Activated naive CD8-positive, alpha-beta T cell treated with anti-CD3 and anti-CD28 coated beads, Interleukin-2, amount 50 U/mL, for 16 hours (primary cell): ENCODE measurements at places on chromosomes 4 and X.

- no peak for DNase-seq
Measured at GRCh38 chr4:110624398-110624780, 1.5 kb upstream of the PITX2 start.

- DNase-seq = no peak
Measured at GRCh38 chr4:82661181-82661992, 99.6 kb upstream of the TMEM150C start.

DNA sequence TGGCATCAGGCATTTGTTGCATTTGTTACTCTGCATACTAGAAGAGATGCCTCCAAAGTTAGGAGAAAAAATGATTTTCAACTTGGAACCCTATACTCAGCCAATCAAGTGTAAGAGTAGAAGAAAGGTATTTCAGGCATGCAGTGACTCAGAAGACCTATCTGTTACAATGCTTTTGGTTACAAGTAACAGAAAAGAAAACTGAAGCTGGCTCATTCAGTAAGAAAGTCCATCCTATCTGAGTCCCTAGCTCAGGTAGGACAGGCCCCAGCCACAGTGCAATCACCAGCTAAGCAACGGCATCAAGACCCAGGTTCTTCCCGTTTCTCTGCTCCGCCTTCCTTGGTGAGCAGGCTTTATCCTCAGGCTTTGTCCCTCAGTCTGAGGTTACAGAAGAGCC, 23.3 kb downstream of the MECP2 start:
- DNase-seq = no peak

DNA sequence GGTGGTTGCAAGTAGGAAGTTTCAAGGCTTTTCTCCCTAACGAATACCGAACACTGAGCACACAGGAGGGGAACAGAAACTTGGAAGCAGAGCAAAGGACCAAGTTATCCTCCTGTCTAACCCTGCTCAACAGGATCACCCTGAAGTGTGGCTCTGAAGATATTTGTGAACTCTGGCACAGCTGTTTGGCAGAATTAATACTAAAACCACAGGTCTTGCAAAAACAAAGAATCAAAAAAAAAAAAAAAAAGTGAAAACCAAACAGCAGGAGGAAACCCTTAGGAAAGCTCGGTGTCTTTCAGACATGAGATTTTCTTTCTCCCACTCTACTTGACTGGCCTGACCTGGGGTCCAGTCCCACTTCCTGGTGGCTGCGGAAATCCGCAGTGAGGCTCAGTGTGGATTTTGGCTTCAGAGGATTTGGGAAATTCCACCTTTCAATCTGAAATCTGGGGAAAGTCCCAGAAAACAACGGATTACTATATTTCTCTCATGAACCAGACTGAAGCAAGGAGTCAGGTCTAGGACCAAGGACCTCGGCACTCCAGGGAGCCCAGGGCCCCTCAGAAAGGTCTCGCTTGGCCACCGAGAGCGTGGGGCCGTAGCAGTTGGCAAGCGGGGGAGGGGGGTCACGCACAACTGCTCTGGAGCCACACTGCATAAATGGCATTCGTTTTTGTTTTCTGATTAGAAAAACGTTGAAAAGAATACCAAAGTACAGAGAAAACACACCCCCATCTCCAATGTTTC, 867 bp downstream of the TIFA start:
- no peak for DNase-seq

DNA sequence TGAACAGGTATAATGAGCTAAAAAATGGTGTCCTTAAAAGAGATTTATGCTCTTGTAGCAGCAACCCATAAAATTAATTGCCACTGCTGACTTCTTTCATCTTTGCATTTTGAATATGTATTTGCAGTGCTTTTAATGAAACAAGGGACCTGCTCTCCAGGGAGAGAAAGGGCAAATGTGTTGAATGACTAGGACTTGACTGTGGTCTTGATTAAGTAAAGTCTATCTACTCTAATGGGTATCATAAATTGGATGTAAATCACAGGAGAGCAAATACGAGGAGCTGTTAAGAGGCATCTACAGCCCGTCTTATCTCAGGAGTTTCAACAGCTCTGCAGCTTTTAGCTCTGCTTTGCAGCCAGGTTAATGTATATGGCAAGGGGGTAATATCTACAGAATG, 216.4 kb downstream of the PALLD start:
- DNase-seq = no peak

GRCh38 chr4:57110640-57111511, 691 bp upstream of the IGFBP7 start:
- no peak for DNase-seq

GRCh38 chr4:19992471-19993093, 259.1 kb upstream of the SLIT2 start:
- no peak for DNase-seq

- no peak for DNase-seq
Measured at GRCh38 chrX:45006002-45006800, 133.2 kb downstream of the KDM6A start.

- no peak for DNase-seq
Measured at GRCh38 chr4:142547974-142548373, 298.1 kb downstream of the INPP4B start.

GRCh38 chr4:112513971-112514646, 1.9 kb downstream of the NEUROG2 start:
- no peak for DNase-seq

DNA sequence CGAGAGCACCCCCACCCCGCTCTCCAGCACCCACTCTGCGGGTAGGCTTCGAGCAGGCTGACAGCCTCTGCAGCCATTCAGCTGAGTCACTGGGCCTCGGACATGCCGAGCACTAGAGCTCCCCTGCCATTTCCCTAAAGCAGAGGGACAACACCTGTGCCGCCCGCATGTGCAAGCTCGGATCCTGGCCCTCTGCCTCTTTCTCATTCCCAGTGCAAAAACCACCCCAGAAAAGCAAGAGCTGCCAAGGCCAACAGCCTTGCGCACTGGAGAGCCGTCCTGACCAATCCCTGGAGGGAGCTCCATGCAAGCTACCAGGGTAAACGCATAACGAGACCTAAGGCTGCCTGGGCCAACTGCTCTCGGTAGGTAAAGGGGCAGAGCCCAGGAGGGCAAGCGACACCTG, 5.3 kb downstream of the HCFC1 start:
- DNase-seq = no peak

DNA sequence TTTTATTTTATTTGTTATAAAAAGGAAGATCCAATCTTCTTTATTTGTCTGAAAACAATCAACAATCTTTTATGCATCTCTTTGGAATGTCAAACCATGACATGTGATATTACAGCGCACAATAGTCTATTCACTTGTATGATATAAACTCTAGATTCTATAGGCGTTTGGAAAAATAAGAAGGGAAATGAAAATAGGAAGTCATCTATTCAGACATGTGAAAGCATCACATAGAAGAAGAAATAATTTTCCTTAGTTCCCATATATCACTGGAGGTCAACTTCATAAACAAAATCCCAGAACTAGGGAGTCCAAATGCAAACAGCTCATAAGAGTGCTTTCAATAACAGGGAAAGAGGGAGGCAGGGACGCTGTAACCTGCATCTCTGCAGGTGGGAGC, 139.5 kb upstream of the RASGEF1B start:
- DNase-seq = no peak

GRCh38 chr4:56496241-56496640, 9.3 kb upstream of the ARL9 start:
- no peak for DNase-seq

- DNase-seq = no peak
Measured at GRCh38 chr4:88575186-88575585, 17.1 kb upstream of the HERC3 start.

DNA sequence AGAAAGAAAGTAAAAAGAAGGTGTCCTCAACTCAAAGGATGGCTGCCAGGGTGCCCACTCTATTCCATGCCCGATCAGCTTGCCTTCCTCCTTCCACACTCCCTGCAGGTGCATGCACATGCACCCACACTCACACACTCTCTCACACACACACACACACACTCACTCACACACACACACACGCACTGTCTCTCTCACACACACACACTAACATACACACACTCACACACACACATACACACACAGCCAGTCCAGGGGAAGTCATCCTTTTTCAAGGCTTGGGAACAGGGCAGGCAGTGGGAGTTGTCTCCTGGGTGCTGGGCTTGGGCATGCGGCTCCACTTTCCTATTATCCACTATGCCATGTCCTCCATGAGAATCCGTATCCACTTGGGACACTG, 50.4 kb downstream of the CRMP1 start:
- DNase-seq = no peak

DNA sequence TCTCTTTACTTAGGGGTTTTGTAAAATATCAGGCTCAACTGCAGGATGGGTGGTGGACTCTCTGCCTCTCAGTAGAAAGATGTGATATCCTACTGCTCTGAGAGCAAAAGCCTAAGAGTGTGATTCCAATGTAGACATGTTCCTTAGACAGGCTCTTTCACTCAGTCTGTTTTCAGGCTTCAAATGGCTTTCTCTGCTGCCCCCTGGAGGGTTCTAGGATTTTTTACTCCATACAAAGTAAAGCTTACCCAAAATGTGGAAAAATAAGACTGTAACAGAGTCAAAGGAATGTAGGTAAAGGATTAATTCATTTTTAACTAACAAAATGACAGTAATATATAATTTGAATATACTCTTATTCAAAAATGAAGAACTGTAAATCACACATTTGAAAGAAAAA, 32.1 kb downstream of the ZGRF1 start:
- DNase-seq = peak; percentile 2

GRCh38 chr4:68338625-68339024, 11.3 kb downstream of the YTHDC1 start:
- DNase-seq = no peak

GRCh38 chrX:23246001-23246400, 88.6 kb upstream of the PTCHD1 start:
- no peak for DNase-seq

GRCh38 chr4:110193822-110194761, 4.3 kb downstream of the ELOVL6 start:
- DNase-seq = peak; percentile 30

- no peak for DNase-seq
Measured at GRCh38 chr4:121554382-121554781, 142.4 kb downstream of the ANXA5 start.

GRCh38 chr4:73021634-73022033, 47.9 kb downstream of the COX18 start:
- no peak for DNase-seq

- DNase-seq = no peak
Measured at GRCh38 chr4:23747281-23747735, 142.5 kb downstream of the PPARGC1A start.

DNA sequence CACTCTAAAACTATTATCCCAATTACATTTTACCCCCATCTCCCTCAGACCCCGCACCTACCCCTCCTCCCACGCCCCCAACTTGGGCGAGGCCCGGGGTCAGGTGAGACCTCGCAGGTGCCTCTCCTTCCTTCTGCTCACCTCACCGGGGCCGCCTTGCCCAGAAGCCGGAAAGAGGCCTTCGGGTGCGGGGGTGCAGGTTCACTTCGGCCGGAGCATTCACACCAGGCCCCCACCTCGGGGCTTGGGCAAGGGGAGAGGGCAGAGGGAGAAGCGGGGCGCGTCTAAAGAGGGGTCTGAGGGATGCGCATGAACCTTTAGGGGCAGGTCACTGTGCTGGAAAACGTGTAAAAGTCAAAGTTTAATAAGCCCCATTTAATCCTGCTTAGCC, 427 bp downstream of the ZNF182 start:
- no peak for DNase-seq

DNA sequence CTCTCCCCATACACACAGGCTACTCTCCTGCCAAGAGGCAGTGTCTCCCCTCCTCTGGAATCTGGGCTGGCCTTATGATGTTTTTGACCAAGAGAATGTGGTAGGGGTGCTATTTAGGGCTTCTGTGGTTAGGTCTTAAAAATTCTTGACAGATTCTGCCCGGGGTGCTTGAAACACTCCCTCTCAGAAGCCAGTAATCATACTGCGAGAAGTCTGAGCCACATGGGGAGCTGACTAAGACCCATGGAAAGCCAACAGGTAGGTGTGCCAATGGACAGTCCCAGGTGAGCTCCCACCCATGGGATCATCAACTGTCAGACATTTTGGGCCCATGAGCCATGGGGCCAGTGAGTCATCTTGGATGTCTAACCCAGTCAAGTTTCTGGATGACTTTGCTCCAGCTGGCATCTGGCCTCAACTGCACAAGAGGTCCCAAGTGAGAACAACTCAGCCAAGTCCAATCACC, 315.7 kb downstream of the FBXW7 start:
- DNase-seq = no peak

GRCh38 chr4:153207567-153207966, 3.3 kb downstream of the TRIM2 start:
- DNase-seq = no peak

DNA sequence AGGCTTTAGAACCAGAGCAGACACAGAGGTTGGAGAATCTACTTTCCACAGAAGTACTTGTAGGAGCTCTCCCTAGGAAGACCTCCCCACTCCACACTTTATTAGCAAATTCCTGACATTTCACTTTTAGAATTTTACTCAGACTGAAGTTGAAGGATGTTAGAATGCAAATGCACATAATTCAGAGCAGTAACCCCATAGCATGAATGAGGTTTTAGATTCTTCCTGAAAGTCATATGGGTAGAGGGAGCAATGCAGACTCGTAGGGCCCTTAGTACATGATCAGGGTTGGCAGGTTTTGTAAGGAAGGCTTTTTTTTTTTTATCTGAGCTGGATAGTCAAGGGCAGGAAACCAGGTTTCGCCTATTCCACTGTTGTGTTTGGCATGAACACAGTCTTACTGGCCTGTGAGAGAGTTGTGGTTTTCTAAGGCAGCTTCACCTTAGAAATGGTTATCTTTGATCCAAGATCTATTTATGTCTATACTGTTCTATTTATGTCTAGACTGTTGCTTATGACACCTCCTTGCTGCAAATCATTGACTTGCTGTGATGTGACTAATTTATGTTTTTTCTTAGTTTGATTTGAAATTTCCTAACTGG, 48.9 kb downstream of the SPATA18 start:
- no peak for DNase-seq

- DNase-seq = no peak
Measured at GRCh38 chrX:26631385-26631784, 415.4 kb downstream of the MAGEB5 start.

DNA sequence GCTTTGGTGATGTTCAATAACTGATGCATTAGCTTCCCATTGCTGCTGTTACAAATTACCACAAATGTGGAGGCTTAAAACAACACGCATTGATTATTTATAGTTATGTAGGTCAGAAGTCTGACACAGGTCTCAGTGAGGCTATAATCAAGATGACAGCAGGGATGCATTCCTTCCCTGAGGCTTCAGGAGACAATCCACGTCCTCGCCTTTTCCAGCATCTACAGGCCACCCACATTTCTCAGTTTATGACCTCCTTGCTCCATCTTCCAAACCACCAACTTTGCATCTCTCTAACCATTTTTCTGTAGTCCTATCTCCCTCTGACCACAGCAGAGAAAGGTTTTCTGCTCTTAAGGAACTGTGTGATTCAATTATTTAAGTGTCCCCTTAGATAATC, 92.5 kb downstream of the GASK1B start:
- no peak for DNase-seq
